ENCODE measurements at places on chromosomes 7 and 10.

- no peak for DNase-seq
Observed at GRCh38 chr10:93758891-93759410, 1.2 kb downstream of the LGI1 start.

DNA sequence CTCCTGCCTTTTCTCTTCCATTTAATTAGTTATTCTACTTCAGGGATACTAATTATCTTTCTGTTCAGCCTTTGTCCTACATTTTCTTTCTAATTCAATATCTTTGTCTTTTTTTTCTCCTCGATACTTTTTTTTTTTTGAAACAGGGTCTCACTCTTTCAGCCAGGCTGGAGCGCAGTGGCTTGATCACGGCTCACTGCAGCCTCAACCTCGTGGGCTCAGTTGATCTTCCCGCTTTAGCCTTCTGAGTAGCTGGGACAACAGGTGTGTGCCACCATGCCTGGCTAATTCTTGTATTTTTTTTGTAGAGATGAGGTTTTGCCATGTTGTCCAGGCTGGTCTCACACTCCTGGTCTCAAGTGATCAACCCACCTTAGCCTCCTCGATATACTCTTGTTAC lies 38.9 kb downstream of the CCSER2 start:
- DNase-seq: no peak

- DNase-seq: no peak
Observed at GRCh38 chr7:98930921-98931320, 52.6 kb downstream of the TRRAP start.

DNA sequence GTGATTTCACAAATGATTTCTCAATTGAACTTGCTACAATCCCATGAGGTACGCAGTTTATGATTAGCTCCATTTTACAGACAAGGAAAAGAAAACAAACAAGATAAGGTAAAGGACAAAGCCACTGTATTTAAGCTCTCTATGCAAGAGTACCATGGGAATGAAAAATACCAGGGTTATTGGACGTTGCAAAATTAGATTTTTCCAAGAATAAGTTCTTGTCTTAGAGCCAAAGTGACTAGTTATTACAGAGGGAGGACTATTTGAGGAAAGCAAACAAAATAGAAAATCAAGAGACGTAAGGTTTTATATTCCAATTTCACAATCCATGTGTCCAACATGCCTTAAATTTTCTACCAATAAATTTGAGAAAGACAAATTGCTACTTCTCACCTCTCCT lies 97.9 kb upstream of the PTN start:
- no peak for DNase-seq

GRCh38 chr10:43890124-43890523 lies 241.4 kb upstream of the ZNF32 start:
- no peak for DNase-seq

DNA sequence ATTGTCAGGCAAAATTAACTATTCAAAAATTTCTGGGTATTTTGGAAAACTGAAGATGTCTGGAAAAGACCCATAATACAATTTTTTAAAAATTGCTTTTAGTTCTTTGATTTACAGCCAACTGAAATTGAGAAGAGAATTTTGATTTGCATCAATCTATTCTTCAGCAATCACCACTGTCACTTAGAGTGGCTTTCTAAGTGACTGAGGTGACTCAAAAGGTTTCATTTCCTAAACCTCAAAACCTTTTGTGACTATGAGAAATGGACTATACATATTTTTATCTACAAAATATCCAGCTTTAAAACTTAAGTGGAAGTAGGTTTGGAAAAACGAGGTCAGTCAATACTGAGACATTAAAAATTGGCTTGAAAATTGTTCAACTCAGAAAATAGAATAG lies 60.0 kb downstream of the ENO4 start:
- no peak for DNase-seq

GRCh38 chr7:81008901-81009300 lies 90.0 kb upstream of the SEMA3C start:
- DNase-seq: no peak

Data from ELF-1 (cell line).